ENCODE measurements at places on chromosomes 2 and 18.

- no peak for DNase-seq
Observed at GRCh38 chr2:43080571-43081021, 145.8 kb downstream of the ZFP36L2 start.

DNA sequence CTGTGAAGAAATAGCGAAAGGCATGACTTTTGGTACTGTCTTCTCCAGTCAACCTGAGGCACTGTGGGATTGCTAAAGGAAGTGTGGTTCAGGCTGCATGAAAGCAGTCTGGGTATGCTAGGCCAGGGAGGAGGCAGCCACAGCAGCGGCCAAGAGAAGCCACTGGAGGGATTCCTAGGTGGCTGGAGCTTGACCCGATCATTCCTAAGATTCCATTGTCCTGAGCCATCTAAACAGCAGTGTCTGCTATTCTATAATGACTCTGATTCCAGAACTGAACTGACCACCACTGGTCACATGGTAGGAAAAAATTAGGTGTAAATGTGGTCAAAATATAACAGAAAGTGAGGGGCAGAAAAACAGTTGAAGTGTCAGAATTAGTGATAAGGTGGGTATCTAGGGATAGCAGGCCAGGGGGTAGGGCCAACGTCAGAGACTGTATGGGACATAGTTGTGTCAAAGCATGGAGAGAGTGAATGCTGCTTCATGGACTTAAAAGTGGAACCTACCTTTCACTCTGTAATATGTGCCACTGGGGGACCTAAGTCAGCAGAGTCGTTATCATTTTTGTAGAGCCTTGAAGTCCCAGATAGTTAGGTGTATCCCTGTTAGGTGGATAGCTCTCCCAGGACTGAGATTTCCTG, 204.6 kb downstream of the CTNNA2 start:
- DNase-seq: no peak

DNA sequence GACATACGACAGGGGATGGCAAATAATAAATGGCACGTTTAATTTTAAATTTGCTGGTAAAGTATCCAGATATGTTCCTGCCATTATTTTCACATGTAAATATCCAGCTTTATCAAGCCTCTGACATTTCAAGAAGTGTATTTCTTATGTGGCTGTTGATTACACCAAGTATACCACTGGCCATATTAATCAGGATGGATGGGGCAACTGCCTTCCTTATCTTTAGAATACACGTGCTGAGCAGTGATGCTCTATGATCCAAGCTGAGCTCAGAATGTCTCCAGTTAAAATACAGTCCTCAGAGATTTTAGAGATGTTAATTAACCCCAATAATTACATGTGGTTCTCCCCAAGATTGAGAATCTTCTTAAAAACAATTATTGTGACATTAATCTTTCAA, 38.3 kb upstream of the RAPGEF4 start:
- no peak for DNase-seq

GRCh38 chr2:9179572-9180201, 26.9 kb upstream of the ASAP2 start:
- DNase-seq: no peak

GRCh38 chr2:157853211-157853610, 22.9 kb downstream of the ACVR1 start:
- no peak for DNase-seq

DNA sequence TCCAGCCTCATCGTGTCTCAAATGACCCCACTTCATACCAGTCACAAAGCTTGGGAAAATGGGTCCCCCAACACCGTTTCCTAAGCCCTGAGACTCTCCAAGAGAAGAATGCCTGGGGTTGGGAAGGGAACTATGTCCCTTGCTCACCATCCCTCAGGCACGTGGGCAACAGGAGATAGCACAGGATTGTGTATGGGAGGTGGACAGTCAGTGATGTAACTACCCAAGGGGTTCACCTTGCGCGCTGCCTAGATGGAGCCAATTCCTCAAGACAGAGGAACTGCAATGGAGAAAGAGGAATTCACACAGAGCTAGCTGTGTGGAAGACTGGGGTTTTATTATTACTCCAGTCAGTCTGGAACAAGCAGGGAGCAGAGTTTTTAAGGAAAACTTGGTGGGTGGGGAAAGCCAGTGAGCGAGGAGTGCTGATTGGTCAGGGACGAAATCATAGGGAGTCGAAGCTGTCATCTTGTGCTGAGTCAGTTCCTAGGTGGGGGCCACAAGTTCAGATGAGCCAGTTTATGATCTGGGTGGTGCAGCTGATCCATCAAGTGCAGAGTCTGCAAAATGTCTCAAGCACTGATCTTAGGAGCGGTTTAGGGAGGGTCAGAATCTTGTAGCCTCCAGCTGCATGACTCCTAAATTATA, 13.8 kb upstream of the CXCR1 start:
- no peak for DNase-seq
